ENCODE measurements at places on chromosomes 3 and 15.

DNA sequence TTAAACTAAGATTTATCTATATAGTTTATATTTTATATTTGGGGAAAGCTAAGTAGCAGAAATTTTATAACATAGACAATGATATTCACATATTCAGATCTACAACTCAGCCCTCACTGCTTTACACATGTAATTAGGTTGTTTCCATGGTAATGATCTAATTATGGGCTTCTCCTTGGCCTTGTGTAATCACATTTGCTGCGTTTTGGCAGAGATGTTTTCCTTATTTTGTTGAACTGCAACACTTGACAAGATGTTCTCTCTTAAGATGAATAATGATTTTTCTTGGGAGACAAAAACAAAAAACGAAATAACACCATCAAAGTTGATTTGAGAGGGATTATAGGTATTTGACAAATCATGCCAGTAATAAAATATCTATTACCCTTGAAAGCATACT is 635.6 kb upstream of the TBL1XR1 start:
- no peak for DNase-seq

DNA sequence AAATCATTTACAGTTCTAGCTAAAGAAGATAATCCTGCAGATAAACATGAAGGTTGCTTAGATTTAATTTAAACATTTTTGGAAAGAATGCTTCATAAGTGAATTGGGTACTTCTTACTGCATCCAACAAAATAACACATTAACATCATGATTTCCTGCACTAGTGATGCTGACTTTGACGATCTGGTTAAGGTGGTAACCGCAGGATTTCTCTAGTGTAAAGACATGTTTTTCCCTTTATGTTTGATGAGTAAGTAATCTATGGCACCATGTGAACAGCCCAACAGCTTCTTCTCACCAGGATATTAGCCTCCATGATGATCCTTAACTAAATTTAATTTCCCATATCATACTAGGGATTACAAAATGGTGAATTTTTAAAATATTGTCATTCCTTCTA is 14.1 kb downstream of the SPPL2A start:
- DNase-seq = no peak

GRCh38 chr15:38707802-38708671 is 143.4 kb upstream of the RASGRP1 start:
- DNase-seq = peak; percentile 49

GRCh38 chr15:29316422-29316821 is 46.8 kb upstream of the NSMCE3 start:
- DNase-seq = no peak

- DNase-seq = no peak
Measured at GRCh38 chr15:40241269-40242212, 2.7 kb downstream of the PAK6 start.

- DNase-seq = no peak
Measured at GRCh38 chr3:114758831-114759699, 388.0 kb downstream of the ZBTB20 start.

DNA sequence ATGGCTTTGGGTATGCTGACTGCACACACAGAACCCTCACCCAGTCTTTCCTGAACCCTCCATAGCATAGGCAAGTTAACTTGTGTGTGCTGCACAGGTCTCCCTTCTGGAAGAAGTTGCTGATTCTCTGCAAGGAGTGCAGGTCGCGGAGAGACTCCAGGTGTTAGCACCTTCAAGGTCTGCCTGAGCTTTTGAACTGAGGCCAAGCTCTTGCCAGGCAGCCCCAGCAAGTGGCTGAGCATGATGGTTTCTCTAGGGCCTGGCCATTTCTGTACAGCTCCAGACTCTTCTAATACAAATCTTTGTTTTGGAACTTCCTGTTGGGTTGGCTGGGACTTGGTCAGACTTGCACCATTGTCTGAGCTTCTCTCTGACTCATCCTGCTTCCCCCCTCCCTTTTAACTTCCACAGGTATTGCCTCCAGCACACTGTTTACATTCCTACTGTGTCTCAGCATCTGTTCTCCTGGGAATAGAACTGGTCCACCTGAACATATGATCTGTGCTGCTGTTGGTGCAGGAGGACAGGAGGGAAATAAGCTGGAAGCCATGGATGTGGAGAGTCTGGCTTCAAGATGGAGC is 53.3 kb downstream of the KY start:
- no peak for DNase-seq

- DNase-seq = no peak
Measured at GRCh38 chr15:63015618-63016017, 26.9 kb upstream of the TPM1 start.

GRCh38 chr15:75840659-75841058 is 2.6 kb upstream of the UBE2Q2 start:
- no peak for DNase-seq

DNA sequence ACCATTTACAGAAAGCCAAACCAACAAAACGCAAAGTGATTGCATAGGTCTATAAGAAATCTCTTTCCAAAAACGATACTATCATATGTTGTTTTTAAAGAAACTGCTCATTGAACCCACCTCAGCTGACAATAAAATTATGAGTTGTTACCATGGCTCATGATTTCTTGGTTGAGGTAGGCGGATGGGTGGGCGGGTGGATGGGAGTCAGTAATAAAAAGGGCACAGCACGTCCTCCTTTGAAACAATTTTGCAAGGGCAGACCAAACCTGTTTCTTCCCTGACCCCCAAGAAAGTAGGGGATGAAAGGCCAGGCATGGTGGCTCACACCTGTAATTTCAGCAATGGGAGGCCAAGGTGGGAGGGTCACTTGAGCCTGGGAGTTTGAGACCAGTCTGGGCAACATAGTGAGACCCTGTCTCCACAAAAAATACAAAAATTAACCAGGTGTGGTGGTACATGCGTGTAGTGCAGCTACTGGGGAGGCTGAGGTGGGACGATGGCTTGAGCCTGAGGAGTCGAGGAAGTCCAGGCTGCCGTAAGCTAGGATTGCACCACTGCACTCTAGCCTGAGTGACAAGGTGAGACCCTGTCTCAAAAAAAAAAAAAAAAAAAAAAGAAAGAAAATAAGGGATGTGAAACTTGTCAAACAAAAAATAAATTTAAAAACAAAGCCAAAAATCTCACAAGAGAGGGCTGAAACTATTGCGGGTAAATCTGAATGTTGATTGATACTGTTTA is 2.1 kb downstream of the ABHD10 start:
- DNase-seq = no peak

- DNase-seq = no peak
Measured at GRCh38 chr3:147551491-147551890, 142.3 kb downstream of the ZIC1 start.

DNA sequence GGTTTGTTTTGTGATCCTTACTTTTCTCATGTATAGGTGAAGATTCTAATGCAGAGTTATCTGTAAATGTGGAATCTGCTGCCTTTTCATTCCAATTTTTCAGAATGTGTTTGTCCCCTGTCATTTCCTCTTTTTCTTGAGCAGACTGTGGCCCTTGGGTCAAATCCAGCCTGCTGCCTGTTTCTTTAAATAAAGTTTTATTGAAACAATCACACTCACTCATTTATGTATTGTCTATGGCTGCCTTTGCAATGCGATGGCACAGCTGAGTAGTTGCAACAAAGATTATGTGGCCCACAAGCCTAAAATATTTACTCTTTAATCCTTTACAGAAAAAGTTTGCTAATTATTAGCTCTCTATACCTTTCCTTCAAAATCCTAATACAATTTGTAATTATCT is 116.3 kb upstream of the NPHP3 start:
- DNase-seq = no peak

- peak; percentile 59 for DNase-seq
Measured at GRCh38 chr3:97719156-97719821, 45.3 kb upstream of the ARL6 start.

DNA sequence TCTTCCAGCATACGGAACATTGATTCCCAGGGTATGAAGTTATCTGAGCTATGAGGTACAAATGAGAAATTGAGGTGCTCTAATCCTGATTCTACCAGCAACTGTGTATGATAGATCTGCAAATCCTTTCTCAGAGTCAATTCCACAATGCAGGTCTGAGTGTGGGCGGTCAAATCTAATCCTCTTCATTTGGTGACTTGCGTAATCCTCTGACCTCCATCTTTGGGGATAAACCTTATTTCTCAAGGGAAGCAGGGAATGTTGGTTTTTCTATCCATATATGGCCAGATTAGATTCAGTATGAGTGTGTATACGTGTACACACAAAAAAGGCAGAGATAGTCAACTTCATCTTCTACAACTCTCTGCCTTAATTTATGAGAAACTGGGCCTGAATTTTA is 348.4 kb upstream of the IL12A start:
- no peak for DNase-seq

GRCh38 chr15:31306426-31307269 is 20.0 kb upstream of the KLF13 start:
- no peak for DNase-seq

DNA sequence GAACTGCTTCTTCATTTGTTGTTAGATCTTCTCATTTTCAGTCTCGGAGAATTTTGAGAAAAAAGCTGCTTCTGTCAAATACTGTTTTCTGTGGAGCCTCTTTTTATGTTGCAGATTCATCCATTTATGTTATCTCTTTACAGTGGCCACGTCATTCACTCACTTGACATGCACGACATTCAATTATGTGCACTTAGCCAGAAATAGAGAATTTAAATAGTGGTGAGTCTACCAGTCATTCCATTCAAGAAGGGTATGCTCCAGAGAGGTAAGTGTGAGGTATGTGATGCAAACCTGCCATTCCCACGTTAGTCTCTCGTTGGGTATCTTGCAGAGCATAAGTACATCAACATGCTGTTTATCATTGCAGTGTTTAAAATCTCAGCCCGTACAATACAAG is 9.8 kb downstream of the ARPP19 start:
- no peak for DNase-seq

- no peak for DNase-seq
Measured at GRCh38 chr15:83323296-83323711, 38.8 kb upstream of the BNC1 start.

DNA sequence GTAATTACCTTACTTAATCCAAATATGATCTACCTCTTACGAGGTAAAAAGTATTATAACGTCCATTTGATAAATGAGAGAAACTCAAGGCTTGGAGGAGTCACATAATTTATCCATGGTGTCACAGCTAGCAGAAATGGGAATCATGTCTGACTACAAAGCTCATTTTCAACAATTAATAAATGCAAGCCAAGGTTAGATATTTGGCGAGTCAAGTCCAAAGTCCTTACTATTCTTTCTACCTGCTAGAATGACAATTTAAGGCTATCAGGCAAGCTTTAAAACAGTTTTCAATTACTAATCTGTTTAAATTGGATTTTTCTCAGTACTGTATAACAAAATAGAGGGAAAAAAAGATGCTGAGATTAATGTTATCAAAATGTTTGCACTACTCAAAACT is 68.6 kb downstream of the DLG1 start:
- DNase-seq = no peak

- no peak for DNase-seq
Measured at GRCh38 chr15:23524816-23525215, 40.7 kb upstream of the MKRN3 start.

DNA sequence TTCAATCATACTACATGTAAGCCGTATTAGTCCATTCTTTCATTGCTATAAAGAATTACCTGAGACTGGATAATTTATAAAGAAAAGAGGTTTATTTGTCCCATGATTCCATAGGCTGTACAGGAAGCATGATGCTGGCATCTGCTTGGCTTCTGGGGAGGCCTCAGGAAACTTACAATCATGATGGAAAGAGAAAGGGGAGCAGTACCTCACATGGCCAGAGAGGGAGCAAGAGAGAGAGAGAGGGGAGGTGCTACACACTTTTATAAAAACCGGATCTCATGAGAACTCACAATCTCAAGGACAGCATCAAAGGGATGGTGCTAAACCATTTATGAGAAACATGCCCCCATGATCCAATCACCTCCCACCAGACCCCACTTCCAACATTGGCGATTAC is 14.3 kb upstream of the CLASP2 start:
- no peak for DNase-seq

- DNase-seq = no peak
Measured at GRCh38 chr3:161579395-161580126, 83.0 kb downstream of the OTOL1 start.

GRCh38 chr3:177596248-177596815 is 399.1 kb upstream of the TBL1XR1 start:
- DNase-seq = no peak

DNA sequence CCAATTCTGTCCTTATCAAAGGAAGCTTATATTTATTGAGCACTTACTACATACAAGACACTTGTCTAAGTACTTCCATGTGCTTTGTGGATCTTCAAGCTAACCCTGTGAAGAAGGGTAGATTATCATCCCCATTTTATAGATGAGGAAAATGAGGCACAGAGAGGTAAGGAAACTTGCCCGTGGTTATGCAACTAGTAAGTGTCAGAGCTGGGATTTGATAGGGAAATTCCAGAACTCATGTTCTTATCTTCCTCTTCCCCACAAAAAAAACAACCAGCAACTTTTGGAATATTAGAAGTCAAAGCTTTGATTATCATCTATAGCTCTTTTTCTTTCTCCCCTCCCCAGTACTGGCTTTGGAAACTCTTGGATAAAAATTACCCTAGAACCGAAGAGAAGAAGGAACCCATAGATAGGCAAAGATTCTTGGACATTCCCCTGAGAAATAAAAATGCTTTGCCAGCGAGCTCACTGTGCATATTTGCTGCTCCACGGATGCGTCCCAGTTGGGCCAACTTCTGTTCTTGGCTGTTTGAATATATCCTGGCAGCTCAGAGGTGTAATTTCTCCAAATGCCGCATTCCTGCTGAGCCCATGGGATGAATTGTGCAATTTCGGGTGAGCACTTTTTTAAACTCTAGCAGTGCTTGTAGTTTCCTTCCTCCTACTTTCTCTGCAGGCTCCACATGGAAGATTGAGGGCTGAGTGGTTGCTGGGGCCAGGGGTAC is 591.5 kb upstream of the CFAP20DC start:
- DNase-seq = no peak

DNA sequence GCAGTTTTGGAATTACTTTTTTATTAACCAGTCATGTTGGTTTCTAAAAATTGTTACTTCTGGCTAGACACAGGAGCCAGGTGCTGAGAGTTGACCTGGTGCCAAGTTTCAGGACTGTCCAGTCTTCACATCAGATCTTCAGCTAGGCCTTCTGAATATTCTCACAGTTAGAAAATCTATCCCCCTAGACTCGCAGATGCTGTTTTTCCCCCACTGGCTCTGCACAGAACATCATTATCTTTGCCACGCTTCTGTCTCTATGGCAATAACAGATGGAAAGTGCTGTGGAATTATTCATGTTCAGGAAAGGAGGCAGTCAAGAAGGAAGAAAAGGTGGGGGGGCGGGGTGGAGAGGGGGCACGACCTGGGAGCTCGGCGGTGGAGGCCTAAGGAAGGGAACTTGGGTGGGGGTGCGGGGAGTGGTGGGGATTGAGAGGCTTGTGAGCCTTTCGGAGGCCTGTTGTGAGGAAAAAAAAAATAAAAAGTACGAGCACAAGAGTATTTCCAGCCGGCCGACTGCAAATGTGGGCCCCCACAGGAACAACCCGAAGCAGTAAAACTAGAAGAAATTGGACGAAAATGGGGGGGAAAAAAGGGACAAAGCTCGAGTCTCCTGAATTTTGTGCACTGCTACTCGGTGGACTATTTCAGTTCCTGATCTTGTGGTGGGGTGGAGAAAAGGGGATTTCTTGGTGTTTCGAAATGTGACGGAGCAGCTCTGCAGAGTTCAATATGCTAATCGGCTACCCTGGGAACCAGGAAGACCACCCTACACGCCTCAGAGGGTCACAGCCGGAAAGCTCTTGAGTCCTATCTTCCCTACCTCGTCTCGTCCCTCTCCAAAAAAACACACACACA is 1.5 kb upstream of the SKIL start:
- DNase-seq = peak; percentile 18

All from CD4-positive, alpha-beta T cell treated with Interleukin-6 at 100 ng/mL for 8 hours (primary cell).